ENCODE measurements at places on chromosomes 16 and 17.

DNA sequence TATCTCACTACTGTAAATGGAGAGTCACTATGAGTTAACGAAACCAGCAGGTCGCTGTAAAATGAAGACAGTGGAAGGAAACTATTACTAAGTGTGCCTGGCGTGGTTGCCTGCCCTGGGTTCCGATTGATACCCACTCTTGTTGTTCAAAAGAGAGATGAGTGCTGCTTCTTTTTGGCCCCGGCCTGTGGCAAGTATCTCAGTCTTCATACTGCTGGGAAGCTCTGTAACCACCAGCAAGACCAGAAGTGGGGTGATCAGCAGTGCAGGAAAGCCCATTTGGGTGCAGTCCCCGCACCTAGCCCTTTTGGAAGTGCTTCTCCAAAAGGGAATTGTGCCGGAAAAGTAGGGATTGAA lies 104.5 kb downstream of the SNX29 start:
- DNase-seq, result no peak

- no peak for DNase-seq
Measured at GRCh38 chr16:53619235-53619634, 84.4 kb downstream of the RPGRIP1L start.

DNA sequence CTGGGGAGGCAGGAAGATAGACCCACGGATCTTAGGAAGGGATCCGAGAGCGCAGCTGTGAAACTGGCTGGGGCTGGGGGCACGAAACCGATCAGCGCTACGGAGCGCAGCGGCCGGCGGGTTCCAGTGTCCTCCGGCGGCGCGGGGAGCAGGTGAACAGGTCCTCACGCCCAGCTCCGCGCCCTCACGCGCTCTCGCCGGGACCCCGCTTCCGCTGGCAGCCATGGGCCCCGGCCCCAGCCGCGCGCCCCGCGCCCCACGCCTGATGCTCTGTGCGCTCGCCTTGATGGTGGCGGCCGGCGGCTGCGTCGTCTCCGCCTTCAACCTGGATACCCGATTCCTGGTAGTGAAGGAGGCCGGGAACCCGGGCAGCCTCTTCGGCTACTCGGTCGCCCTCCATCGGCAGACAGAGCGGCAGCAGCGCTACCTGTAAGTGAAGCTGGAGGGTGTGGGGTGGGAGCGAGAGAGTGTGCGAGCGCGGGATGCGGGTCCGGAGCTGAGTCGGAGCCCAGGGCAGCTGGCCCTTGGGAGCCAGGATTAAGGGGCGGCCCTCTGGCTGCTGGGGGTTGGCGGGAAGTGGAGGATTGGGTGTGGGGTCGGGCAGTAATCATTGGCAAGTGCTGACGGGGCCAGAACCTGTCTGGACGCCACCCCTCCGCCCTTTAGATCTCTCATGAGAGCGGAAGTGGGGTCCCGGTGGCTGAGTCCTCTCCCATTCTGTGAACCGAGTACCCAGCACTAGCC lies 479 bp downstream of the ITGA3 start:
- no peak for DNase-seq

DNA sequence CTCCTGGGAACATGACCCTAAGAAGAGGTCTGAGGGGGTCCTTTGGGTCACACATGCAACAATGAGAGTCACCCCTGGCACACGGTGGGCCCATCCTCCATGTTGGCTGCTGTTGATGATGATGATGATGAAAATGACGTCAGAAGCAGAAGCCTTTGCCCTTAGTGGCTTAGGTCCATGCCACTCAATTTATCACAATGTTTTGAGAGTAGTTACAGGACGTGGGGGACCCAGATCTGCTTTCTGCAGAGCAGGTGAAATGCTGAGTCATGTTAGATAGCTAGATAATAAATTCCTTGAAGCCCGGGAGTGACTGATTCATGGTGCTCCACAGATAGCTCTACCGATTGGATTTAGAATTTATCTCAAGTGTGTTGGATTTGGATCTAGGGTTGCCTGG lies 53.9 kb downstream of the VPS35L start:
- DNase-seq, result no peak

- DNase-seq, result peak; percentile 58
Measured at GRCh38 chr16:67430504-67430976, 381 bp upstream of the HSD11B2 start.

- DNase-seq, result no peak
Measured at GRCh38 chr17:56099649-56100048, 53.6 kb upstream of the ANKFN1 start.

- no peak for DNase-seq
Measured at GRCh38 chr16:65545413-65545956, 423.6 kb upstream of the CDH11 start.

- DNase-seq, result peak; percentile 89
Measured at GRCh38 chr17:17741349-17742023, 60.2 kb downstream of the RAI1 start.

- no peak for DNase-seq
Measured at GRCh38 chr17:43439041-43439440, 40.2 kb downstream of the ARL4D start.

DNA sequence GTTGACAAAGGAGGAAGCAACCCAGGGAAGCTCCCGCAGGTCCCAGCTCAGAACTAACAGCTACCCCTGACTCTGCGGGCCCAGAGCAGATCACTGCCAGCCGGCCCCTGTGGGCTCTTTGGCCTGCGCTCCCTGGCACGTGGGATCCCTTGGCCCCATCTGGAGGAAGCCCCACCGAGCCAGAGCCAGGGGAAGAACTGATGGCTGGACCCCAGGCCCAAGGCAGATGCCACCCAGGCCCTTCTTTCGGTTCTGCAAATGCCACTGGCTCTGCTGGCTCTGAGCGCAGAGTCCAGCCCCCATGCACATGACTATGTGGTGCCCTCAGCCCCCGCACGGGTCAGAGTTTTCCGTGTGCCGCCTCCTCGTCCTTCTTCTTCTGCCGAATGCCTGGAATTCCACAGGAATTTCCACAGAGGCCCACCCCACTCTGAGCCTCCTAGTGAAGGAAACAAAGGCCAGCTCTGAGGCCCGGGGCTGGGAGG lies 35.8 kb upstream of the SNN start:
- DNase-seq, result peak; percentile 66

DNA sequence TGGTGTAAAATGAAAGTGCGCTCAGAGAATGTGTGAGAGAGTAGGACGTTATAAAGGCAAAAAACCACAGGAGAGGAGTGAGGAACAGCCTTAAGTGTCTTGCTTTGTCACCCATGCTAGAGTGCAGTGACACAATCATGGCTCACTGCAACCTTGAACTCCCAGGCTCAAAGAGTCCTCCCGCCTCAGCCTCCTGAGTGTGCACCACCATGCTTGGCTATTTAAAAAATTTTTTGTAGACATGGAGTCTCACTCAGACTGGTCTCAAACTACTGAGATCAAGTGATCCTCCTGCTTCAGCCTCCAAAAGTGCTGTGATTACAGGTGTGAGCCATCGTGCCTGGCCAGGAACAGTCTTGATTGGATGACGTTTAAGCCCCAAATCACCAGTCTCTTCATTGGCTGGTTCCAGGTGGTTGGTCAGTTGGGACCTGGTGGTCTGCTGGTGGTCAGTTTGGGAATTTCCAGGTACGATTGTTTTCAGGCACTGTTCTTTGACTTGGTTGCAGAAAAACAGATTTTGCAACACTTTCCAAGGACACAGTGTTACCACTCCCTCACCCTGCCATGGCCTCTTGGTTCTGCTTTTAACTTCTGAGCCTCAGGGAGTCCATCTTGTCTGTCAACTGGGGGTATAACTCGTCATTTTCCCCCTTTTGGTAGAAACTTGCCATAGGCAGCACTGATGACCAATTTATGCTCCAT lies 21.2 kb downstream of the DHODH start:
- no peak for DNase-seq

DNA sequence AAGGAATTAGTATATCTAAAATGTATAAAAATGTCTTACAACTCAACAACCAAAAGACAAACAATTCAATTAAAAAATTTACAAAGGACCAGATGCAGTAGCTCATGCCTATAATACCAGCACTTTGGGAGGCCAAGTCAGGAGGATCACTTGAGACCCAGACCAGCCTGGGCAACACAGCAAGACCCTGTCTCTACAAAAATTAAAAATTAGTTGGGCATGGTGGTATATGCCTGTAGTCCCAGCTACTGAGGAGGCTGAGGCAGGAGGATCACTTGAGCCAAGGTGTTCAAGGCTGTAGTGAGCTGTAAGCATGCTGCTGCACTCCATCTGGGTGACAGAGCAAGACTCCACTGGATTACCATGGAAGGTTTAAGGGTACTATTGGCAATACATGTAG lies 33.8 kb downstream of the ZNRF1 start:
- no peak for DNase-seq

GRCh38 chr17:35804658-35805192 lies 4.6 kb upstream of the TAF15 start:
- peak; percentile 70 for DNase-seq

DNA sequence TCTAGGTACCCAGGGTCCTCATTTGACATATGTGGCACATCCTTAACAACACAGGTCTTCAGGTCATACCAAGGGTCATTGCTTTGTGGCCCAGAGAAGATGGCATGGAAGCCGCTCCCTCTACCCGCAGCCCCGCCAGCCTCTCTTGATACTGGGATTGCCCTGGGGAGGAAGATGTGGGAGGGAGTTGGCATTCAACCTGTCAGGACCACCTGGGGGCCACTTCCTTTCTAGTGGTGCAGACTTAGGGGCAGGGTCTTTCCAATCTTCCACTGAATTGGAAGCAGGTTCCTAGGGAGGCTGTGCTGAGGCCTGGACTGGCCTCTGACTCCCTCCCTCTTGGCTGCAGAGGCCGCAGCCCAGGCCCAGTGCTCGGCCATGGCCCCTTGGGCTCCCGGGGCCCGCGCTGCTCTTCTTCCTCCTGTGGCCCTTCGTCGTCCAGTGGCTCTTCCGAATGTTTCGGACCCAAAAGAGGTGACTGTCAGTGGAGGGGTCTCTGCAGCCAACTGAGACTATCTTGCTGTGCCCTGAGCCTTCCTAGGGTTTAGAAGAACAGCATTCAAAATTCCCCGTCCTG lies 5.1 kb upstream of the HEXIM1 start:
- DNase-seq, result no peak

- peak; percentile 98 for DNase-seq
Measured at GRCh38 chr16:89873972-89874689, 739 bp downstream of the TCF25 start.

DNA sequence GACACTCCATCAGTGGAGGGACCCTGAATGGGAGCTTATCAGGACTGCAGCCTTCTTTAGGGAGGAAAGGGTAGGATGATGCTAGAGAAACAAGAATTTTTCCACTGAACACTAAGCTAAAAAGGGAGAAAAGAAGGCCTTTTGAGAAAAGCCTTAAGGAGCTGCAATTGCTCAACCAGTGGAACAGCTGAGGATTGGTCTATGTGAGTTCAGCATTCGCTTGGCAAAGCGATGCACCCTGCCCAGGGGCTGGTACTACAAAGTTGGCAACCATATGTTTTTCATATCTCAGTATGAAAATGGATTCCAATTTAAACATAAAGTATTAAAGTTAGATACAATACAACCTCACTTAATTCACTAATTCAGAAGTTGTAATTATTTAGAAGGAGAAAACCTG lies 117.8 kb upstream of the FAM20A start:
- no peak for DNase-seq

DNA sequence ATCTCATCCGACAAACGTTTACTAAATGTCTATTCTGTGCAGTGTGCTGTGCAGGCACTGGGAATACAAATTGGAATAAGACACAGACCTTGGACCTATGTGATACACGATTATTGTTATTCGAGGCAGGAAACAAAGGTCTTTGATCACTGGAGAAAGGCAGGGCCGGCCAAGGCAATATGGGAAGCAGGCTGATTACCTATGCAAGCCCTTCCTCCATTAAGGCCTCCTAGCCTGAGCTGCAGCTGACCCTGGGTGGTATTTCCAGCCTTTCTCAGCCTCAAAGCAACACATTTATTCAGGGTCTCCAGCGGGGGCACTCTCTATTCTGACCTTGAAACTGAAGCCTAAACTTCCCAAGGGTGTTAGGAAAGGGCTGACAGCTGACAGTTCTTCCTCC lies 13.4 kb downstream of the ST6GALNAC1 start:
- DNase-seq, result no peak

DNA sequence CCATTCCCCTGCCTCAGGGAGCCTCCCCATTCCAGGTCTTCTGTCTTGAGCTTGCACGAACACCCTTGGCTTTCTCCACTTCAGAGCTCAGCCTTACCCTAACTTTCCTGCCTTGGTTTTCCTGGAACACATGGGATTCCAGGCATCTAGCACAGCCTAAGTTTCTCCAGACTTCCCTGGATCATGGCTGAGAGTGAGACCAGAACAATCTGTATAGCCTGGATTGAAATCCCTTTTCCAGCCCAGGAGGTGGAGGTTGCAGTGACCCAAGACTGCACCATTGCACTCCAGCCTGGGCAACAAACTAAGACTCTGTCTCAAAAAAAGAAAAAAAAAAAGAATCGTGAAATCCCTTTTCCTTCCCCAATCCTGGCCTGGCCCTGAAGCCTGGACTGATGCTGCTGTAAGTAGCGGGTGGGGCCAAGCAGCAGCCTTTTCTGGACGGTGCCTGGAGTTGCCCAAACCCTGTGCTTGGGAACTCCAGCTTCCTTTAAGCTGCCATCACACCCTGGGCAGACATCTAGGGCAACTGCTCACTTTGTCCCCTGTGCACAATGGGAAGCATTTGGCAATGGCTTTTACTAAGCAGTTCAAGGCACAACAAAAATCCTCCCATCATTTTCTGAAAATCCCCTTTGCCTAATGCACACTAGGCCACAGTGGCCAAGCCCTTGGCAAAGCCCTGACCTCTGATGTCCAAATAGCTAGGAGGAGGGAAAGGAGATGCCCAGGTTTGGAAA lies 12.0 kb upstream of the SLC16A5 start:
- no peak for DNase-seq

GRCh38 chr16:50040018-50040417 lies 15.0 kb downstream of the CNEP1R1 start:
- no peak for DNase-seq

- no peak for DNase-seq
Measured at GRCh38 chr16:61480250-61480649, 556.0 kb downstream of the CDH8 start.

DNA sequence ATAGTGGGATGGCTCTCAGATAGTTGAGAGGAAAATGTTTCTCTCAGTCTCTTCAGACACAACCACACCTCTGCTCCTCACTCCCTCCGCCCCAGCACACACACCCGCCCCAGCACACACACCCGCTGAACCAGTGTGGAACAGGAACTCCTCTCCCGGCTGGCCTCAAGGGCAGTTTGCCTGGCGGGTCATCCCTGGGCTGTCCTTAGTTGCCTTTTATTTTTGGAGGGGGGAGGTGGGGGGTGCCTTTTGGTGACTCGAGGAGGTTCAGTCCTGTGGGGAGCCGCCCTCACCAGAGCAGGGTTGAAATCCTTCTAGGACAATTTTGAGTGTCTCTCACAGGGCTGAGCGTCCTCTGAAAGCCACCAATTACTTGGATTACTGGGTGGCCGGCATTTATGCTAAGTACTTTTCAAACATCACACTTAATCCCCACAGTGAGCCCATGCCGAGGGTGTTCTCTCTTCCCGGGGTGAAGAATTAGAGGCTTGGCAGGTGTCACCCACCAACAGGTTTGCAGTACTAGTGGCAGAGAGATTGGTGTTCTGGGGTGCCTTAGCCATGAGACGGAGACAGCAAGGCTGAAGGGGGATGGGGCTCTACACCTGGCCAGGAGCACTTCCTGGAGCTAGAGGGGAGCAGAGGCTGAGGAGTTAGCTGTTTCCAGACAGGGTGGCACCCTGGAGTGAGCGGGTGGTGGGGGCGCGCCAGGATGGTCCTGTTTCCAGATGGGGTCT lies 2.8 kb downstream of the RASD1 start:
- peak; percentile 55 for DNase-seq
